ENCODE measurements at places on chromosomes 5 and 9.

DNA sequence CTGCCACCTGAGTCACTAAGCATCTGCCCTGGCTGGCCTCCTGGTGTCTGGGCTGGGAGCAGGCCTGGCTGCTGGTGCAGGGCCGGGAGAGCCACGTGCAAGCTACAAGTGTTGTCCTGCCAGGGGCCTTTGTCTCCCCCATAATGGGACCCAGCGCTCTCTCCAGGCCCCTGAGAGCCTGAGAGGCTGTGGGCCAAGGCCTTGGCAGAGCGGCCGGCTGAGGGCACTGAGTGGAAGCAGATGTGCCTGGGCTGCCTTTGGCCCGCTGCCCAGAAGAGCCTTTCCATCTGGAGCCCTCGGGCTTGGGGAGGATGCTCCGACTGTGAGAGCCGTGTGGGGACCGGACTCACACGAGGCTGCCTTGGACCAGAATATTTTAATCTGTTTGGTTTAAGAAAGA is 185.5 kb downstream of the RGS3 start:
- DNase-seq = no peak

GRCh38 chr9:101427957-101428655 is 7.5 kb downstream of the ALDOB start:
- DNase-seq = no peak

- DNase-seq = no peak
These were observed 501.6 kb downstream of the DTWD2 start for GRCh38 chr5:118486647-118487225.

GRCh38 chr5:21173526-21173925 is 1185.5 kb upstream of the CDH18 start:
- DNase-seq = no peak

Data from epithelial cell of proximal tubule (primary cell).